ENCODE measurements at places on chromosomes 6 and 20.

GRCh38 chr6:2190661-2191389, 54.6 kb downstream of the GMDS start:
- no peak for DNase-seq

- no peak for DNase-seq
These were observed 370.9 kb upstream of the SOX4 start for GRCh38 chr6:21222656-21223055.

DNA sequence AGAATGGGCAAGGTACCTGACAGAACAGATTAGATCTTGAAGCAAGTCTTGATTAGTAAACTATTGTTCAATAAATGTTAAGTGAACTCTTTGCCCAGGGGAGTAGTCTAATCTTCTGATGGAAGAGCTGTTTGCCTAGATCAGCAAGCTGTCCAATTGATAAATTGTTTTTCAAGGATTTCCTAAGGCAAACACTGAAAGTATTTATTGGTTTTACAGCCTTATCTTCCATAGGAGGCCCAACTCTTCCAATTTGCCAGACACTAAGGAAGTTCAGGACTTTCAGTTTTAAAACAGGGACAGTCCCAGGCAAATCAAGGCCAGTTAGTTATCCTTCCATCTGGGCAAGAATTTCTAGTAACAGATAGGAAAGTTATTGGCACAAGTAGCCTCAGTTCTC, 1.8 kb upstream of the C6orf163 start:
- DNase-seq = no peak

DNA sequence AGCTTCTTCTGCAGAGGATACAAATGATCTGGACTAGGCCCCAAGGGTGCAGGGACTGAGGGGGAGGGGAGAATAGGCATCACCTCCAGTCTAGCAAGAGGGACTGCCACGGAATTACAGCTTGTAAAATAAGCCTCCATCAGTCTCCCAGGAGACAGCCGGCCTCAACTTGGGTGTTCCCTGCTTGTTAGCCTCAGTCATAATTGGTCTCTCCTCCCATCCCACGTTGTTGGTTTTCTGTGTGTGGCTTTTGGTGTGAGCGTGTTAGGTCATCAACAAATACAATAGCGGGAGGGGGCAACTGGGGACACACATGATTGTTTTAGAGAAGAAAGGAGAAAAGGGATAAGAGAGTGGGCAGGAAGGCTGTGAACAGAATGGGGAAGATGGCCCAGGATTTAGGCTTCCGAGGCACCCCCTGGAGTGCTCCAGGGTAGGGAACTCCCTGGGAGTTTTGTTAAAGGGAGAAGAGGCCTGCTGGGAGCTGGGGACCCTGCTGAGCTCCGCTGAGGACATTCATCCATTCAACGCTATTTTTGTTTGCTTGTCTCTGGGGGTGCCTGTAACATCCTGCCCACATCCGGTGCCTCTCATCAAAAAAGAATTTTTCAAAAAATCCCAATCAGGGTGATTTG, 9.2 kb downstream of the FOXA2 start:
- DNase-seq = peak; percentile 53
